GM13977 (cell line): ENCODE measurements at places on chromosomes 2 and 18.

GRCh38 chr2:75870651-75871137 lies 160.0 kb upstream of the GCFC2 start:
- peak; percentile 5 for DNase-seq

DNA sequence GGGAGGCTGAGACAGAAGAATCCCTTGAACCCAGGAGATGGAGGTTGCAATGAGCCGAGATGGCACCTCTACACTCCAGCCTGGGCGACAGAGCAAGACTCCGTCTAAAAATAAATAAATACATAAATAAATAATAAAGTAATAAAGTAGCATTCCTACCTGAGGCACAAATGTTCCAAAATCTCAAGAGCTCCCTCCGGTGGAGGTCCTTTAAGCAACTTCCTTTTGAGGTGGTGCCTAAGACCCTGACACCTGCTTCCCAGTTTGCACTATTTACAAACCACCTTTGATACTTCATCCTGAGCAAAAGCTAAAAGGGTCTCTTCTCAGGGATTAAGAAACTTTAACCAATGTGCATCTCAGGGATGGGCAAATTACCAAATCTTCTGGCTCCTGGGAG lies 505.1 kb downstream of the CNTNAP5 start:
- no peak for DNase-seq

DNA sequence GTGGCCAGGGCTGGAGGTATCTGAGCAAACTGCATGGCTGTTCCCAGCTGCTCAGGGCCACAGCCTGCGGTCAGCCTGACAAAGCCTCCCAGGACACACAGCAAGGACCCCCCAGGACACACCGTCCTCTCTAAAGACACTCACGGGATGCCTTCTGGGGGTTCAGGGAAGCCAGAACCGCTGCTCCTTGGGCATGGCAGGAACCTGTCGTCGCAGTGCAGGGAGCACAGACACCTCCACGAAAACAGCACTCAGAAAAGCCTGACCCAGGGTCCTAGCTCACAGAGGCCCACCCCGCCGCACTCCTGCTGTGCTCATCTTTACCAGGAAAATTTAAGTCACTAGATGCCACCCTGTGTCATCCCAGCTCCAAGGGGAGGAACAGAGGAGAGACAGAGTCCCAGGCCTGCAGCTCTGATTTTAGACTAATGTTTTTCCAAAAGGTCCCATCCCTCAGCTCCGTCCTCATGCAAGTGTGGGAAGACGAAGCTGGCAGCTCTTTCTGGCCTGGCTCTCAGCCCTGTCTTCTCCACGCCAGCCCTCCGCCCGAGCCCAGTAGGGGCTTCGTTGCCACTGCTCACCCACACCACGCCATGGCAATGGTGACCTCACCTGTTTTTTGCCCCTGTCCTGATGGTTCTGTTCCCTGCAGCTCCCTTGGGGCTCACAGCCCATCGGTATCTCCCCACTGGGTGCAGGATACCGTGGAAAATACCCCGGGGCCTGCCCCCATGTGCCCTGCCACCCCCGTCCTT lies 23.9 kb upstream of the SLC66A3 start:
- no peak for DNase-seq

DNA sequence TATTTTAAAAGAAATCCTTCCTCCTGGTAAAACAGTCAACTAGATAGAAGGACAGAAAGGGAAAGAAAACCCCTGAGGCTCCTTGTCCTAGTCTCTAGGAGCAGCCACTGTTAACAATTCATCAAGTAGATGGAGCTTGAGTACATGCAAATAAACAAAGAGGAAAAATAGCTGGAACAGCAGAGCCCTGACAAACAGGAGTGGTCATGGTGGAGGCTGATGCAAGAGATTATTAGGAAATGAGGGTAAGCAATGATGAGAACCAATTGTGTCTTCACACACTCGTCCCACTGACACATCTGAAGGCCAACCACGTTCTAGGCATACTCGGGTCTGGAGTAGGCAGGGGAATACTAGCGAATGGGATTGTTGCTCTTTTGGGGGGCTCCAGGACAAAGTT lies 9.2 kb downstream of the DLGAP1 start:
- no peak for DNase-seq

DNA sequence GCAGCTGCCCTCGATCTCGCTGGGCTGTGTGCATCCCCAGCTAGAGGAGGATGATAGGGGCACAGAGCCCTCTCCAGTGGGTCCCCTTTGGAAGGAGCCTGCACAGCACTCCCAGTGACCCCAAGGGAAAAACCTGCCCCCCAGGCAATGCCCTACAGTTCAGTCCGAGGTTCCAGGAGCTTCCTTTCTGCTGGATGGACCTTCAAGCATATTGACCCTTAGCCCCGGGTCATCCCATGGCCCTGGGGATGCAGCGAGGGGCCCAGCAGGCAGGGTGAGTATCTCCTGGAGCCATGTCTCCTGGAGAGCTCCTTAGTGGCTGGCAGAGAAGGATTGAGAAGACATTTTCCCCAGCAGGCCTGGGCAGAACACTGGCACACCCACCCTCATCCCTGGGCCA lies 45.4 kb upstream of the CTDP1 start:
- DNase-seq = no peak

- no peak for DNase-seq
Measured at GRCh38 chr2:108926561-108927380, 62.2 kb downstream of the EDAR start.

GRCh38 chr2:118010473-118010872 lies 3.4 kb downstream of the CCDC93 start:
- no peak for DNase-seq

DNA sequence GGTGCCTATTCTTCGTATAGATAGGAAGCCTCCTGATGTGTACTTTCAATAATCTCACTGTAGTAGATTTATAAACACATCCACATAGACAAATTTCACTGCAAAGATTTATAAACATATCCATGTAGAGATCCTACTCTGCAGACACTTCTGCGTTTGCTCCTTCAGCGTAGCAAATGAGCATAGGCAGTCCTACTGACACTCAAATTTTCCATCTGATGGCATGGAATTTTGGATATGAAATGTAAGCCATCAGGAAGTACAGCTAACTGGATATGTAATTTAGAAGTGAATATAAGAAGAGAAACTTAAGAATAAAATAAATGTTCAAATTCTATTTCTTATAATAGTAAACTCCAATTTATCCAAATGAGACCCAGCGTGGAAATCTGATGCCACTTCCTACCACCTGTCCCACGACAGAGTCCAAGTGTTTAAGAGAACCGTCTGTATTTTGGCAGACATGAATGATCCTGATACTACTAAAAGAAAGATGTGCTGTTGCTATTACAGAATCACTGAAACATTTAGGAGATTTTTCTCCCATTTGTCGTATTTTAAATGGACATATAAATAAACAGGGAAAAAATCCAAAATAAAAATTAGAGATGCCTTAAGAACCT lies 86.0 kb downstream of the DTNA start:
- no peak for DNase-seq

- no peak for DNase-seq
Measured at GRCh38 chr2:120422465-120423160, 76.7 kb downstream of the INHBB start.

- DNase-seq = peak; percentile 21
Measured at GRCh38 chr2:170396799-170397459, 219.0 kb downstream of the MYO3B start.

DNA sequence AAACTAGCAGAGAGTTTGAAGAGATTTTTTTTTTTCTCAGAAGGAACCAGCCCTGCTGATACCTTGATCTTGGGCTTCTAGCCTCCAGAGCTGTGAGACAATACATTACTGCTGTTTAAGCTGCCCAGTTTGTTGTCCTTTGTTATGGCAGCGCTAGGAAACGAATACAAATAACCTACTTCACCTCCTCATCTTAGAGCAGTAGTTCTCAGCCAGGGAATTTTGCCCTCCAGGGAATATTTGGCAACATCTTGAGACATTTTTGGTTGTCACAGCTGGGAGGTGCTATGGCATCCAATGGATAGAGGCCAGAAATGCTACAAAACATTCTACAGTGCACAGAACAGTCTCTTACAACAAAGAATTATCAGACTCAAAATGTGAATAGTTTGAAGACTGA lies 43.9 kb upstream of the BCL11A start:
- no peak for DNase-seq

DNA sequence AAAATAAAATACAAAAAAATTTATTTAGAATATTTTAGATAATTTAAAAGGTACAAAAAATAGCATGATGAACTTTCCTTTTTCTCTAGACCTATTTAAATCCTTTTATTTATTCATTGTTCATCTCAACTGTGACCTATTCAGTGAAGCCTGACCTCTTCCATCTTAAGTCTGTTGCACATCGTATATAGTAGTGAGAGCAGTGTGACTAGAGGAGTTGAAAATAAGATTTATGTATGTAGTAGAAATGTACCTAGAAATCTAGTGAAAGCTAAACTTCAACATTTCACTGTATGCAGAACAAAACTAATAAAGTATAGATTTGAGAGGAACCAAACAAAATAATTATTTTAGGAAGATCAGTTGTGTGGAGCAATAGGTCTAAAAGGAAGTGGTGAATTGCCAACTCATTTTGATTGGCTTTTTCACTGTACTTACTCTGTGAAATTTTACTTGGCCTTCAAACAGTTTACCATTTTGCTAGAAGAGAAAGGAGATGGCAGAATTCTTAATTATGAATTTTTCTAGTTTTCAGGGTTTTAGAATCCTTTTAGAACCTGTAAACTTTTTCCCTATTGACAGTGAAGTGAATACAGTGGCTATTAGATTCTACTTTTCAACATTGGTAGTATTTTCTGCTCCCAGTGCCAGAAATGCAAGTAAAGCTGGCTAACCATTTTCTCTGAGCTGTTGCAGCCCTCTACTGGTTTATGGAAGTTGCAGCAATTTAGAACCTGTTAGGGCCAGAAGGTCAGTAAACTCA lies 11.0 kb downstream of the ANKRD12 start:
- DNase-seq = peak; percentile 33

DNA sequence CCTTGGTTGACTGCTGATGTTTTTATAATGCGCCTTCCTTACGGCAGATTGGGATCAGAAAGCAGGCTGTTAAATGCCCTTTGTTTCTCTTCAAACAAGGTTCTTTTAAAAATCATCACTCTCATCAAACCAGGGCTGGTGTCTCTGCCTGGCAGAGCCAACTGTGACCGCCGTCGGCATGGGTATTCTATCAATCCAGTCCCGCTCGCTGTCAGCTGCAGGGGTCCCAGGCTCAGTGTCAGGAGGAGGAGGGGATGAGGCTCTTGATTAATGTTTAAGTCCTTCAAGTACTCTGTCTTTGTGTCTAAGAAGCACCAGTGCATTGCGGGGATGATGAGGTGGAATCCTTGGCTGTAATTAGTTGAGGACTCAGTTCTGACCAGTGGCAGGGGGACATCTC lies 348.1 kb downstream of the RNF144A start:
- no peak for DNase-seq

DNA sequence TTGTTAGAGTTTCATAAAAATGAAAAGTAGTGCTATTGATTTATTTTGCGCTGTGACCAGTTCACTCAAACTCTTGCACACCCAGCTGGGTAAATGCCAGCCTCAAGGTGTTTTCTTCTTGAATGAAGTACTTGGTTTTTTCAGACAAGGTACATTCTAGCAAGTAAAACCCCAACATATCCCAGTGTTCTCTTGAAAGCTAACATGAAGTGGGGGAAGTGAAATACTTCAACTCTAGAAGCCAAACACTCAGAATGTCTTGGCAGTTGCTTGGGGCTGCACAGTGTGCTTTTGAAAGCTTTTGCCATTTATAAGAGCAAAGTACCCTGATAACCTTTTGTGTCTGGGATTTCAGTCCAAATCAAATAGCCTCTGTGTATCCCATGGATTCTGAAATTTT lies 13.4 kb downstream of the NPAS2 start:
- DNase-seq = no peak

DNA sequence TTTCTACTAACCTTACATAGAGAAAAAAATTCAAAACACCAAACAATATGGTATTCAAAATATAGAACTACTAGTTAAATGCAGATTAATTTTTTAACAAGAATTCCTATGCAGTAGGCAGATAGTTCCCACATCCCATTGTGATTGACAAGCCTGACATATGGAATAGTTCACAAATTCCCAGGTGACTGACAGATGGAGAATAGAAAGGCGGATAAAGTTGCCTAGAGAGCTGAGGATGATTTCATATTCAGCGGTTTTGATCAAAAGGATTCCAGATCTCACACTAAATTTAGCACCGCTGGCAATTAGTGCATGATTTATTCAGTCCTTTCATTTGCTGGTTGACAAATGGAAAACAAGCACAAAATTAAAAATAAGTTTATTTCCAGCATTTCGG lies 733.7 kb upstream of the POU3F3 start:
- DNase-seq = no peak

- no peak for DNase-seq
Measured at GRCh38 chr18:70176537-70176936, 28.9 kb downstream of the RTTN start.

- no peak for DNase-seq
Measured at GRCh38 chr2:239611222-239611795, 210.5 kb upstream of the HDAC4 start.

DNA sequence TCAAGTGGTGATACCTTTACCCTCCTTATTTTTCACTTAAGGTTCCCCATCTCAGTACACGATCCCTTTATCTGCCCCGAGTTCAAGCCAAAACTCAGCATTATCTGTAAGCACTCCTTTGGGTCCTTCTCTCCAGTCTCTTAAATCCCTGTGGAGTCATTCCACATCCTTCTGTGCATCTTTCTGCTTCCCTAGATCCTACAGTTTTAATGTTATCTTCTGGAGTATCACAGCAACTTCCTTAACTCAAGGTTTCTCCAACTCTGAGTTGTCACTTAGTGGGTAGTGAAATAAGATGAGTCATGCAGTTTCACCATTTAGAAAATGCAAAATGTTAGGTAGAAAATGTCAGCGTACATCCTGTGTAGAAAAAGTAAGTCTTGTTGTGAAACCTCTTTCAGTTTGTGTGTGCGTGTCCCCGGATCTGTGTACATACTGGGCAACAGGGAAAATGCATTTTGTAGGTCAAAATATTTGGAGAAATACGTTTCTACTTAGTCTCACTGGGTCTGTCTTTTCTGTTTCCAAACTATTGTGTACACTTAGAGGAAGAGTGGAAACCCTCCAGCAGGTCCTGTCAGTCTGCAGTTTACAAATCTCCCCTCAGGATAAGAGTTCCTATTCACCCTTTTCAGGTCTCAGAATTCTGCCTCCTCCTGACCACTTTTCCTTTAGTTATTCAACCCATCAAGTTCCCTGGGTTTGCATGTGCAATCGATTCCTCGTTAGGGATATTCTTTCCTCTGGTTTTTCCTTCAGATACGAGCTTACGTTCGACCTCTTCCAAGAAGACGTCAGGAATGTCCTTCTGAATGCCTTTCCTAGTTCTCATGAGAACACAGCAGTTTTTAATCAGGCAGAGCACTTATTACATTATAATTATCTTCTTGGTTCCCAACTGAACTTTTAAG lies 154.8 kb downstream of the TGIF1 start:
- DNase-seq = peak; percentile 52

DNA sequence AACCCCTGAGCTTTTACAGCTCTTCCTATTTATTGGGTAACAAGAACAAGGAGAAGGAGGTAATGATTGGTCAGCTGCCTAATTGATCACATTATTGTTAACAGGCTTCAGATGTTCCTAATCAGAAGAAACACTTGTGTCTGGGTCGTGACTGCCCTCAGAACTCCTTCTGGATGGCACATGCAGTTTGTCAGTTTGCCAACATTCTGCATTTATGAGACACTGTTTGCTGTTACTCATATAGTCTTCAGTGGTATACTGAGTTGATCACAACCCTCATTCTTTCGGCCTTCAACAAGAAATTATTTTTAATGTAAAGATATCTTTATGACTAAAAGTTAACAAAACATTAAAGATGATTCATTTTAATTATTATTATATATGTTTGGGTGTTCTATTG lies 95.7 kb upstream of the DOCK10 start:
- DNase-seq = no peak

GRCh38 chr2:141362311-141362710 lies 768.5 kb downstream of the LRP1B start:
- DNase-seq = no peak

- DNase-seq = no peak
Measured at GRCh38 chr2:10059016-10059351, 15.6 kb downstream of the KLF11 start.
